ENCODE measurements at places on chromosomes 4 and X. TPM values are rescaled to one million over a fixed set of nuclear protein-coding genes. Genes with fewer than 3 reads are reported as not detected.

The TRIM60 gene
- not detected for total RNA-seq

The BEND4 gene
- total RNA-seq, result not detected

The L1CAM gene
- total RNA-seq, result not detected

The ANKRD17 gene
- 37.4 TPM for total RNA-seq

The GSPT2 gene
- total RNA-seq, result 6.1 TPM

The TCEAL6 gene
- total RNA-seq, result not detected

The CBLL2 gene
- not detected for total RNA-seq

The SERPINA7 gene
- not detected for total RNA-seq

The MAGEA8 gene
- total RNA-seq, result not detected

The UNC5C gene
- total RNA-seq, result 18.1 TPM

The SSX2 gene
- not detected for total RNA-seq

The SPRY1 gene
- total RNA-seq, result 413 TPM

The STPG2 gene
- total RNA-seq, result not detected

The KLHL34 gene
- total RNA-seq, result not detected

The MAGEA11 gene
- total RNA-seq, result not detected

The DUSP21 gene
- not detected for total RNA-seq

The ZCCHC4 gene
- total RNA-seq, result 4.1 TPM

The SYNPO2 gene
- 9.0 TPM for total RNA-seq

The SMIM43 gene
- total RNA-seq, result 4.5 TPM

The LAS1L gene
- total RNA-seq, result 14.1 TPM

The SLC6A8 gene
- total RNA-seq, result 31.3 TPM

The ADRA2C gene
- total RNA-seq, result not detected

The RGN gene
- total RNA-seq, result 0.15 TPM

The FGB gene
- not detected for total RNA-seq

The CT45A10 gene
- not detected for total RNA-seq

The LAMTOR3 gene
- 31.0 TPM for total RNA-seq

The GABRG1 gene
- total RNA-seq, result not detected

The NALF2 gene
- total RNA-seq, result not detected

The CXXC4 gene
- not detected for total RNA-seq

The PSAPL1 gene
- under 0.01 TPM for total RNA-seq

The MAP7D2 gene
- total RNA-seq, result 0.34 TPM

The RXFP1 gene
- 0.37 TPM for total RNA-seq
